ENCODE measurements at places on chromosomes 12 and 14.

DNA sequence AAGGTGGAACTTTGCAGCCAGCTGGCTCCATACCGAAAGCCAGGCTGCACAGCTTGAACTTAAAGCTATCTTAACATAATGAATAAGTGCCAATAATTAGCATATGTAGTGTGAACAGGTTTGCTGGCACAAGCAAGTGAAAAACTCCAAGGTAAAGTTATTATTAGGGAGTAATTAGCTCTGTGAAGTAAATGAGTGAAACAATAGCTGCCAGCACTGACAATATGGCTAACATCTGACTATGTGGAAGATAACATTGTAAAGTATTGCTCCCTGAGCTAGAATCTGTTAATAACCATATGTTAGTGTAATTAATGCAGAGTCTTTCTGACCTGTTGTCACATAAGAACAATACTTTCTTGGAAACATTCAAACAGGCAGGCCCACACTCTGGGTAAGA, 246.4 kb downstream of the SOX5 start:
- DNase-seq, result no peak

DNA sequence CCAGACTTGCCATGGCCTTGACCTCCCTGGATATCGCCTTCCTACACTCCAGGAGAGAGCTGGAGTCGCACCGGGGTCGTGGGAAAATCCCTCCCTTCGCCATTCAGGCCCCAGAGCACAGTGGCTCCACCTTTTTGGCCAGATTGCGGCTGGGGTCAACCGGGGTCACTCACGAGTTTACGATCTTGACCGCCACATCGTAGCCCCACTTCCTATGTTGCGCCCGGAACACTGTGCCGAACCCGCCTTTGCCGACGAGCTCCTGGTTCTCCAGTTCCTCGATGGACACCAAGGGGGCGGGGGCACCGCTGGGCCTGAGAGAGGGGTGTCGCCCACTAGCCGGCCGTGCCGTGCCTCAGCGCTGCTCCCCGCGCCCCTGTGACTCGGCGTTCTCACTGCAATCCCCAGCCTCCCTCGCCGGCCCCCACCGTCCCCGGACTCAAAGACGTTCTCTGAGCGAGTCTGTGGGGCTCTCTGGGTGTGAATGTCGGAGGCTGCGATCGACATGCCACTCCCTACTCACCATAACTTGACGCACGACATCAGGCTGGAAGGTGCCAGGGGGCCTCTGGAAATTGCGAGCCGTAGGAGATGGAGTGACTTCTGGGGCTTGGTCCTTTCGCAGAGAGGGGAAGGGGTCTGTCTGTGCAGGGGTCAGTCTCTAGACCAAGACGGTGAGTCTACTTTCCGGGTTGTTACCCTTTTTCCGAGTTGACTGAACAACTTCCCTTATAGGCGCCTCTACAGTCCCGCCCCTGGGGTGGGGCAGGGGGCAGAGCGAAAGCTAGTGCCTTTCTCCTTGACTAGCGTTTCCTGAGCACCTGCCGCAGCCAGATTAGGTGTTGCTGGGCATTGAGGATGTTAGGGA, at the start of gene RIPK3:
RIPK3 (minus strand) TSS at position 708 of the 868 bp plus-strand sequence; CDS start at position 543, 165 bp downstream.
- peak; percentile 60 for DNase-seq

- peak; percentile 16 for DNase-seq
Observed at GRCh38 chr14:55336162-55336561, 64.9 kb downstream of the FBXO34 start.

DNA sequence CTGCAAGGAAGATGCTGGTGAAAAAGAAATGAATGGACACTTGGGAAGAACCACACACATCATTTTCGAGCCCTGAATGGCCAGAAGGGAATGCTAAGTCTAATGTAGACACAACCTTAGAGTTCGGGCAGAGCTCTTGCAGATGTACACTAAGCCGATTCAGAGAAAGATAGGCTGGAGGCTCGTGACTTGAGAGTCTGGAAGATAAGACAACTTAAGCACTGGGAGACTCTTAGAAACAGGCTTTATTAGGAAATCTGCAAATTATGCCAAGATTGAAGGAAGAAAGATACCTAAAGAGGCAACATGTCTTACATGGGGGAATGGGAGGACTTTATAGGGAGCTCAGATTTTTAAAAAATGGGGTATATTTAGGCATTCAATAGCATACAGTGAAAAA, 13.5 kb downstream of the TBPL2 start:
- DNase-seq, result no peak

Measured in CD4-positive, alpha-beta T cell (primary cell).